ENCODE measurements at places on chromosomes 3 and 15.
A peak's percentile ranks its signal among the peaks of the same experiment; 100 is the strongest.

DNA sequence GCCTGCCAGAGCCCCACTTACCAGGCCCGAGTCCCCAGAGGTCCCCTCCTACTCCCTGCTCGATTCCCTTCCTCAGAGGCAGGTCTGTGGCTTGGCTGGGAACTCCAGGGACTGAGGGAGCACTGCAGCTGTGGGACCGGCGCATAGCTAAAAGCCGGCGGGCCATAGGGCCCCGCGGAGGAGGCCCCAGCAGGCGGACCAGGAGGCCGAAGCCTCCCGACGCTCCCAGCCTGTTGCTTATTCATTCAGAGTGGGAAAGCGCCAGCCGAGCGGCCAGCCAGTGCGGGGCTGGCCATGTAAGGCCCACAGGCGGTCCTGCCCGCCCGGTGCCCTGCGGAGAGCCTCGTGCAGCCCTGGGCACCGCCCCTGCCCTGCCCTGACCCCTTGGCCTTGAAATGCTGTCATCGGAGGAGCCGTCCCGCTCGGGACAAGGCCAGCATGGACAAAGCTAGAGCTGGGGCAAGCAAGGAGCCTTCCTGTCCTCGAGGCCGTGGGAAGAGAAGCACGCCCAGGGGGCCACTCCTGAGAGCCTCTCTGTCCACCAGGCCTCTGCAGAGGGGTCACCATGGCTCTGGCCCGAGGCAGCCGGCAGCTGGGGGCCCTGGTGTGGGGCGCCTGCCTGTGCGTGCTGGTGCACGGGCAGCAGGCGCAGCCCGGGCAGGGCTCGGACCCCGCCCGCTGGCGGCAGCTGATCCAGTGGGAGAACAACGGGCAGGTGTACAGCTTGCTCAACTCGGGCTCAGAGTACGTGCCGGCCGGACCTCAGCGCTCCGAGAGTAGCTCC, at the start of gene LOXL1:
Gene LOXL1, plus strand, starts transcription at position 244 of the 784 bp plus-strand sequence. Its CDS starts 322 bp downstream, at position 566.
- no peak for DNase-seq

DNA sequence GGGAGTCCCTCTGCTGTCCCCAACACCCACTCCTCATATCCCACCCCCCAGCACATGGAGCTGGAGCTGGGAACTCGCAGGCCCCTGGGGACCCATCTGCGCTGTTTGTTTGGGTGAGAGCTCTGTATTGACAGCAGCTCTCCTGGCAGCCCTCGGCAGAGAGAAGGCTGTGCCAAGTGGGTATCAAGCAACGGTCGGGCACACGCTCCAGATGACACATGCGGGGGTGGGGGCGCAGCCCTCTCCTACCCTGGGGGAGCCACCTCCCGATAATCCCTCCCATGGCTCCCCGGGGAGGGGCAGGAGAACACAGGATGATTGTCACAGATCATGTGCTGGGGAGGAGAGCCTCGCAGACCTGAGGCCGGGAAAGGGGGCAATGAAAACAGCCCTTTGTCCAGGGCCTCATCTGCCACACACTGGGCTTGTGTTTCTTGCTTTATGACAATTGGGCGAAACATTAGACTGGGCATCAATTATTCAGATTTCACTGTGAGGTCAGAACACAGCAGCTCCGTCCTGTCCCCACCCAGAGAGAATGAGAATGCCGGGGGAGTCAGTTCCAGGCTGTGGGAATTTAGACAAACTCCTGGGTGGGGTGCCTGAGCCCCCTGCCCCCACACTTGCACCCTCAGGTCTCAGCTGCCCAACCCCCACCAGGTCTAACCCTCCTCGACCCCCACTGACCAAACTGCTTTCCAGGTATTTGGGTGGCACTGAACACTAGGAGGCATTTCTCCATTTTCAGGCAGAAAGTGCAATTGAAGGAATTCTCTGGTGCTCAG, 46.4 kb upstream of the KLF13 start:
- no peak for DNase-seq

- peak; percentile 2 for DNase-seq
Measured at GRCh38 chr15:56919609-56920366, 1.3 kb downstream of the TCF12 start.

GRCh38 chr3:12395349-12396012, 88.8 kb upstream of the TSEN2 start:
- no peak for DNase-seq

GRCh38 chr3:107208100-107208499, 169.1 kb upstream of the CCDC54 start:
- DNase-seq: no peak

- DNase-seq: no peak
Measured at GRCh38 chr3:117710501-117710900, 1000.9 kb downstream of the TUSC7 start.

- no peak for DNase-seq
Measured at GRCh38 chr15:83682476-83683088, 28.7 kb downstream of the ADAMTSL3 start.

DNA sequence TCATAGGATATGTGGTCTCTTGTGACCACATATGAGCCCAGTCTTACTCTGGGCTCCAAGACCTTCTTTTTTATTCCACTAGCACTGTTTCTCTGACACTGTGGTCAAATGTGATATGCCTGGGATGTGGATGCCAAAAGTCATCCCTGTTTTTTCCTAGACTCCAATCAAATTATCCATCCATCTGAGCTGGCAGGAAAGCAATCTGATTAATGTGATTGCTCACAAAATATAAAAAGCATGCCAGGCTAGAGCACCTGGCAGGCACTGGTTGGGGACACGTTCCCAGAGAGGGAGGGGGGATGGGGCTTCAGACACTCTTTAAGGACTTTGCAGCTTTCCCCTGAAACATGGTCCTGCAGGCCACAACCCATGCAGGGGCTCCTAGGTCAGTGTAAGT, 3.1 kb upstream of the CFAP100 start:
- DNase-seq: no peak

GRCh38 chr3:74009961-74010844, 385.5 kb upstream of the PDZRN3 start:
- DNase-seq: no peak

DNA sequence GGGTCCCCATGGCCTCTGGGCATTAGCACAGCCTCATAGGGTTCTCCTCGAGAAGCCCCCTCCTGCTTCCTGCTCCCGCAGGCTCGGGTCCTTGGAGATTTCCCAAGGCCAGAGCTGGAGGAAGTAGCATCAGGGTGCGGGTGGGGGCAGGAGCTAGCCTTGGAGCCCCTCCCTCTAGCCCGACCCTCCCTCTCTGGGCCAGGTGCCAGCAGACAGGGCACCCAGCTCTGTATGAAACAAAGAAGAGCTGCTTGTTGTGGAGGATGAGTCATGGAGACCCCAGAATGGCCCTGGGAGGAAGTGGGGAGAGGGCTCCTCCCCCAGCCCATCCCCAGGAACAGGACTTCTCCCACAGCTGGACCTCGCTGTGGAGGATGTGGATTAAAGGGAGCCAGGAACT, 29.2 kb downstream of the EPHB3 start:
- DNase-seq: no peak

DNA sequence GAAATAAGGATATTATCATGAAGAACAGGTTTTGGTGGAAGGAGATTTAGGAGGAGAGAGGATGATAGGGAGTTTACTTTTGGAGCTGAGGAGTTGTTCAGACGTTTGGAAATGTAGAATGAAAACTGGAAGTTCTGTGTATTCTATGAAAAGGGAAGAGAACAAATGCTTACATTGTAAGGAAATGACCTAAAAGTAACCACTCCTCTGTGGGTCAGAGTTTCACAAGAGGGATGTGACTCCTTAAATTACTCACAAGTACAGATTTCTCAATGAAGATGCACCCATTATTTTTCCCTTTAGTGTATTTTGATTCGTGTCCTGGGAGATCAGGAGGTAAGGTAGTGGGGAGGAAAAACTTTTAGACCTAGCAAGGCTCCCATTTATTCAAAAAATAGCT, 4.0 kb downstream of the RNF13 start:
- DNase-seq: no peak

GRCh38 chr15:88635318-88635717, 3.5 kb upstream of the ISG20 start:
- DNase-seq: no peak

- no peak for DNase-seq
Measured at GRCh38 chr3:183299976-183300375, 46.9 kb downstream of the B3GNT5 start.

GRCh38 chr15:72077950-72078349, 40.0 kb downstream of the MYO9A start:
- DNase-seq: no peak

- no peak for DNase-seq
Measured at GRCh38 chr3:187888701-187889100, 143.4 kb upstream of the BCL6 start.

DNA sequence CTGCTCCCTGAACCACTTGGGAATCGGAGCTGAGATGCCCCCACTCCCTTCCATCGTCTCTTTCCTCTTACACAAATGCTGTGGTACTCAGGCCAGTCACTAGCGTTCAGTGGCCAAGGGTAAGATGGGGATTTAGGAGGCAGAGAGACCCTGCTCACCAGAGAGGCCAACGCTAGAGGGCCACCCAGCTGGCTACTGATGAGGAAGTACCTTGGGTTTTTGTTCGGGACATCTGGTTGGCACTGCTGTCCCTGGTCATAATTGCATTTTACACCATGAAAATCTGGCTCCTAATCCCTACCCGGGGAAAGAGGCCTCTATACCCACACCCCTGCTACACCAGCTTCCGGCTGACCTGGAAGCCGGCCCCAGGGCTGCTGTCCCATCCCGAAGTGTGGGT, 7.7 kb downstream of the MAP6D1 start:
- no peak for DNase-seq

DNA sequence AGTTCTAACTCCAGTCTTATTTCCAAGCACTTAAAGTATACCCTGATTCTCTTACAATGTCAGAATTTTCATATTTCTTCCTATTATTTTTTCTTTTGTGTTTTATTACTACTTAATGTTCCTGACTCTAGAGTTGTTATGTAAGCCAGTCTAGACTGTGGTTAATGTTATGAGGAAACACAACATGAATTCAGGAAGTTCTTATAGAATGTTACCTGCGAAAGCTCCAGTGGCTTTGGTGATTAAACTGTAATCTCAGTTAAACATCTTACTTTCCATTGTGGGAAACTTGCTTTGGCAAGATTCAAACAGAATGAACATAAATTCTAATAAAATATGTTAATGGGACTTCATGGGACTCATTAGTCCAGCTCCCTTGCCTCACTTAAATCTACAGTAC, 36.6 kb upstream of the CHL1 start:
- no peak for DNase-seq

DNA sequence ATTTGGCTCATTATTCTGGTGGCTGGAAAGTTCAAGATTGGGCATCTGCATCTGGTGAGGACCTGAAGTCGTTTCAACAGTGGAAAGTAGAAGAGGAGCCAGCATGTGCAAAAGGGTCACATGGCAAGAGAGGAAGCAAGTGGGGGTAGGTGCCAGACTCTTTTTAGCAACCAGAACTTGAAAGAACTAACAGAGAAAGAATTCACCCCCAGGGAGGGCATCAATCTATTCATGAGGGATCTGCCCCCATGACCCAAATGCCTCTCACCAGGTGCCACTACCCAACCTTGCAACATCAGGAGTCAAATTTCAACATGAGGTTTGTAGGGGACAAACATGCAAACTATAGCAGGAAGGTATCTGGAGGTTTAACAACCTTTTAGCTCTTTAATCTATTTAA, 10.3 kb upstream of the RYK start:
- DNase-seq: no peak

- DNase-seq: no peak
Measured at GRCh38 chr3:177385831-177386301, 188.6 kb upstream of the TBL1XR1 start.

- DNase-seq: no peak
Measured at GRCh38 chr3:143851331-143852017, 3.2 kb upstream of the SLC9A9 start.

DNA sequence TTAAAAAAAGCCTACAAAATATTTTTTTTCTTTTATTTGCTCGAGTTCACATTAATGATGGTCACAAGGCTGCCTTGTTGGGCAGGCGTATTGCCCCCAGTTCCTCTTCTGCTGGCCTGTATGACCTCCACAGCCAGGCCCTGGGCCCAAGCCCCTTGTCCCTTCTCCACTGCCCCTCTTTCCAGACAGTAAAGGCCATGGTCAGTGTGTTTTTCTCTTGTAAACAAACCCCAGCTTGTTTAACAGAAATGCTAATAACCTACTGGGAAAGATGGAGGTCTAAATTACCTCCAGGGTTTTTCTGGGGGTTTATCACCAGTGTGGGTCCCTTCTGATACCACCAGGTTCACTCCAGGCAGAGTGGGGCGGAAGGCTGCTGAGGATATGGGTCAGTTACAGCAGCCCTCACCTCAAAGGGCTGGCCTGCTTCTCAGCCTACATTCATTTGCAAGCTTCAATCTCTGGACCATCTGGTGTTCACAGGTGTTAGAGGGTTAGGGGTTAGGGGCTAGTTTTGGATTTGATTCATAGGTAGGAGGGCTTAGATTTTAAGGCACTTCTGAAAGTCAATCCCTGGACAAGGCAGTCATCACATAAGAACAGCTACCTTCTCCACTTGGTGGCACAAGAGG, 2.0 kb upstream of the MANF start:
- no peak for DNase-seq

- DNase-seq: no peak
Measured at GRCh38 chr3:123817413-123817812, 66.7 kb downstream of the MYLK start.

DNA sequence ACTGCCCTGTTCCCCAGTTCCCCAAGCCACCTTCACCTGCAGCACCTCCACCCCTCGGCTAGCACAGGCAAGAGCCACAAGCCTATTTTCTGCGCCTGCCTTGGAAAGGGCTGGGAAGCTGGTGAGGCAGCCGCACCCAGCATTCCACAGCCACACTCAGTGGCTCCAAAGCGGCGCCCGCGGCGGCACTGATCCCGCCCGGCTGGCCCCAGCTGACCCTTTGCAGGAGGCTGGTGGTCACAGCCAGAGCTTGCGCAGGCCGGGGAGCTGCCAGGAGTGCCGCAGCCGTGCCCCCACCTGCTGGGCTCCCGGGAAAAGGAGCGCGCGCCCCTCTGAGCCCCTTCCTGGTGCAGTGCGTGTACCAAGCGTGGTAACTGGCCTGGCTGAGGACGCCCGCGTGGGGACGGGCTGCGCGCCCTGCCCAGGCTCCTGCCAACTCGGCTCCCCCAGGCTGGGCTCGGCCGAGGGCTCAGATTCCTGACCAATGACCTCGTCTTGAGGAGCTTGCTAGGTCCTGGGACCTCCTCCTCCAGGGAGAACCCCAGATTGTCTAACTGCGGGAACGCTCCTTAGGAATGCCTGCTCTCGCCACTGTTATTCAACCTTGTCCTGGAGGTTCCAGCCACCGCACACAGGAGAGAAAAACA, 13.3 kb downstream of the GRAMD2A start:
- DNase-seq: no peak

- no peak for DNase-seq
Measured at GRCh38 chr3:143686638-143687197, 161.6 kb downstream of the SLC9A9 start.

All from stimulated activated CD8-positive, alpha-beta memory T cell treated with anti-CD3 and anti-CD28 coated beads, Interleukin-4, amount 100 ng/mL, for 4 hours (primary cell).